Muscle of leg (tissue), 16 donors: ENCODE measurements at places on chromosomes 16 and 17. TPM values are rescaled to one million over a fixed set of nuclear protein-coding genes. Genes with fewer than 3 reads are reported as not detected.

CACNG1 gene
- total RNA-seq: 112 TPM

MMP2 gene
- 277 TPM for total RNA-seq

GNAO1 gene
- 0.49 TPM for total RNA-seq

ASB16 gene
- 3.3 TPM for total RNA-seq

GAN gene
- total RNA-seq: 7.2 TPM
